ENCODE measurements at places on chromosomes 5 and 9.

DNA sequence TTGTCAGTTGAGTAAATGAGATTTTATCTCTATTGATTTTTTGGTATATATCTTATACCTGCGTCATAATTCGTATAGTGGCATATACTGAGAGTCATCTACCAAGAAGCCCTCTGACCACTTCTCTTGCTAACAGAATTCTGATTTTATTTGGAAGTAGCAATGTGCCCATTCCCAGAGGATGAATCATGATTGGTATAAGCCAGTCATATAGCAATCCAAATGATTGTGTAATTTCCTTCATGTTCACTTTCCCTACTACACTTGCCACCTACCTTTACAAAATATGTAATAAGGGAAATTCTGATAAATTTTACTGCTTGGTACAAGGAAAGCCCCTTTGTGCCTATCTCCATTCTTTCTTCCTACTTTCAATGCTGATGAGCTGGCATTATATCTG is 16.1 kb upstream of the ZNF462 start:
- DNase-seq: peak; percentile 42

DNA sequence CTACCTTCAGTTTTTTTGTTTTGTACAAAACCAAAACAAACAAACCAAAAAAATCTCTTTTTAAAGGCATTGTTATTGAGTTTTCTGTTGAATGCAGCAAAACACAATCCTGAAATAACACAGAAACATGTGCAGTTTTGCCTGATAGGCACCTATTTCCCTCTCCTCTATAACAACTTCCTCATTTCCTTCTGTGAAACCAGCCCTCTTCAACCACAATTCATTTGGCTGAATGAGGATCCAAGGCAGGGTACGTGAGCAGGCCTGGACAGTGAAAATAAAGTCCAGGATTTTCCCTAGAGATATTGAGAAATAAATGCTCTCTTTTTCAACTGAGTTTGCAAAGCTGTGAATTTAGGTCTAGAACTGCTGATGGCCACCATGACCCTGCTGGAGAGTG is 134.8 kb upstream of the LARP1 start:
- no peak for DNase-seq

- peak; percentile 77 for DNase-seq
Observed at GRCh38 chr5:89282554-89283510, 399.8 kb upstream of the MEF2C start.

DNA sequence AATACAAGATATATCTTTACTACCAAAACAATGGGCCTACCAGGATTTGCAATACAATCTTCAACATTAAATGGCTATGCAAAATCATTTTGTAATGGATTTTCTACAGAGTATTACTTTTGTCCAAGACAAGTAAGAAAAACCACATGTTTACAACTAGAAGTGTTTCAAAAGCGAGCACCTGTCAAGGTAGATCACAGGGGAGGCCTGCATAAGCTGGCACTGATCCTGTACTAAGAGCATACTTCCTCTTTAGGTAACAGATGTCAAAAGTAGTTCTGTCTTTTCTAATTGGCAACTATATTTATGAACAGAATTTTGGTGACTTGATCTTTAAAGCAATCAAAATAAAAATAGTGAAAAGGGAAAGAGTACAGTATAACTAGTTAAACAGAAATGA is 249.0 kb downstream of the MLLT3 start:
- no peak for DNase-seq

DNA sequence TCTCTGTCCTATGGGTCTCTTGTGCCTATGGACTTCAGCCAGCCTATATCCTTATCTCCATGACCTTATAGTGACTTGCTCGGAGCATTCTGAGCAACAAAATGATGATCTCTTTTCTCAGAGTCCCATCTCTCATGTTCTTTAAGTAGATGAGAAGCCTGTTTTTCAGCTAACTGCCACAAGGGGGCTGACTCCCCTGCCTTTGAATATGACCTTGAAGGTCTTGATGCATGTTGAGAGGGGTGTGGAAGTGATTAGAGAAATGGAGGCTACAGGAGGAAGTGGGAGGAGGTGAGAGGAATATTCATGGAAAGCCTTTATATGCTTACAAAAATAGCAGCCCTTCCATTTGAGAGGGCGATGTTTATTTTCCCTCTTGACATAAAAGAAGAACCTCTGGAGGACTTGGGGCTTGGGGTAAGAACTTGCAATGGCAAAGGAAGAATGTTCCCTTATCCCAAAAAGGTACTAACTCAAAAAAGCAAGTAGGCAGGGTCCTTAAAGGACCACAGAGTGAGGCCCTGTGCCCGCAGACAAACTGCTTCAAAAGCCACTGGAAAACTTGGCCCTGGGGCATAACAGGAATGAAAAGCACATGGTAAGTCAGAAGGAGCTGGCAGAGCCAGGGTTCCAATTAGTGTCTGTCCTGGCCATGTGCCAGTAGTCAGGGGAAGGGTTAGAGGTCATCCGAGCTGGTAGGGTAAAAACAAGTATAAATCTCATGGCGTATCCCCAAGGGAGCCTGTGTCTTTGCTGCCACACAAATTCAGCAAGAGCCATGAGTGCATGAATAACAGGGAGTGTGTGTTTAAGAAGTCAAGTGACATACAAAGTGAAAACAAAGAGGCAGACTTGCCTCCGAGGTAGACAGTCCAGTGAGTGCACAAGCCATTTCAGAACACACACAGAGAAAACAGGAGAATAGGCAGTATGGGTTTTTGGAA is 39.1 kb downstream of the FGD3 start:
- no peak for DNase-seq

- no peak for DNase-seq
Observed at GRCh38 chr5:33929925-33930690, 6.1 kb upstream of the RXFP3 start.

GRCh38 chr5:103203226-103203625 is 55.3 kb upstream of the MACIR start:
- no peak for DNase-seq

DNA sequence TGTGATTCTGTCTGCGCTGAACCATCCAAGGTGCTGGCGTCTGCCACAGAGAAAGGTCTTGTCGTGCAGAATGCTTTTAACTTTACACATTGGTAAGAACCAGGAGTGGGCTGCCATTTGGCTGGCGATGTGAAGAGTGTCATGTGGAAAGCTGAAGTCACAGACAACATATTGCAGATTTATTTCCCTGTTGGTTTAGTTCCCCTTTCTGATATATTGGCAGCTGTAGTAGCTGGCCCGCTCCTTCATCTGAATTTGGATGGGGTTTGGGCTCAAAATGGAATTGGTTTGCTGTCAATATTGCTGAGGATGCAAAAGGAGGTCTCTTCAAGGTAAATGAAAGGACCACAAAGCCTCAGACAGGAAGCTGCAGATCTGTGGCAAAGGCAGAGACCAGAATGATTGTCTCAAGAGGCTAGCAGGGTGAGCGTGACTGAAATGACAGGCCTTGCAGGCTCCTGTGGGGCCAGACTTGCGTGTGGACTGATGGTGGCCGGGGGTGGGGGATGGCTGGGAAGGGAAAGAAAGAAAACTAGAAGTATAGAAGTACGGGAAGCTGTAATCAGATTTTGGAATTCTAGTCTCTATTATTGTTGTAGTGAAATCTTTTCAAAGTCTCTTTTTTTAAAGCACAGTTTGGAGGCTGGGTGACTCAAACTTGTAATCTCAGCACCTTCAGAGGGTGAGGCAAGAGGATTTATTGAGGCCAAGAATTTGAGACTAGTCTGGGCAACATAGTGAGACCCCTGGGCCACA is 25.1 kb upstream of the CD180 start:
- no peak for DNase-seq

DNA sequence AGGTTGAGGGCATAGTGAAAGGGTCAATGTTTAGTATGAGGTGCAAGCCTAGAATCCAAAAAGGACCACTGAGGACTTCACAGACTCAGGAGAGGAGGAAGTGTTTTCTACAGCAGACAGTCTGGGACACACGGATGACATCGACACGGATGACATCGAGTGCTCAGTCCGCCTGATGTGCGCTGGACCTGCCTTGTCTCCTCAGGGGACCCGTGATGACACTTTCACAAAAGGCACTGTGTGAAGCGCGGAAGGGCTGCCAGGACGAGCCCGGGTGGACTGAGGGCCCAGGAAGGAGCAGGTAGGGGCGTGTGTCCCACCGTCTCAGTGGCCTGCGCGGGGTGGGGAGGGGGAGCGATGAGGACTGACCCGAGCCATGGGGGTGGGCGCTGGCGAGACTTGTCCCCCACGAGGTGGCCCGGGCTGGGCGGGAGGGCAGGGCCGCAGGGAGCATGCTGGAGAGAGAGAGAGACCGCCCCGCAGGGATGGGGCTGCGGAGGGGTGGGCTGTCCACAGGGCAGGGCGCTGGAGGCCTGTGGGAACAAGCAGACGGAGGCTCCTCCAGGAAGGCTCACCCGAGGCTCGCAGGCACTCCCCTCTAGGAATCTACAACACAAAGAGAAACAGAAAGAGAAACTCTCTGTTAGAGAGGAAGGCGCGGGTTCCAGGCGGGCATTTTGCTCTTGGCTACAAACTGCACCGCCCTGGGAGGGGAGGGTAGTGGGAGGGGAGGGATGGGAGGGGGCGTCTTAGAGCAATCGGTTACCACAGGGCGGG is 54.9 kb downstream of the USP20 start:
- DNase-seq: no peak

GRCh38 chr5:150780816-150781221 is 2.3 kb downstream of the SMIM3 start:
- DNase-seq: peak; percentile 84

GRCh38 chr5:56816546-56817081 is 1.3 kb downstream of the MAP3K1 start:
- peak; percentile 69 for DNase-seq

DNA sequence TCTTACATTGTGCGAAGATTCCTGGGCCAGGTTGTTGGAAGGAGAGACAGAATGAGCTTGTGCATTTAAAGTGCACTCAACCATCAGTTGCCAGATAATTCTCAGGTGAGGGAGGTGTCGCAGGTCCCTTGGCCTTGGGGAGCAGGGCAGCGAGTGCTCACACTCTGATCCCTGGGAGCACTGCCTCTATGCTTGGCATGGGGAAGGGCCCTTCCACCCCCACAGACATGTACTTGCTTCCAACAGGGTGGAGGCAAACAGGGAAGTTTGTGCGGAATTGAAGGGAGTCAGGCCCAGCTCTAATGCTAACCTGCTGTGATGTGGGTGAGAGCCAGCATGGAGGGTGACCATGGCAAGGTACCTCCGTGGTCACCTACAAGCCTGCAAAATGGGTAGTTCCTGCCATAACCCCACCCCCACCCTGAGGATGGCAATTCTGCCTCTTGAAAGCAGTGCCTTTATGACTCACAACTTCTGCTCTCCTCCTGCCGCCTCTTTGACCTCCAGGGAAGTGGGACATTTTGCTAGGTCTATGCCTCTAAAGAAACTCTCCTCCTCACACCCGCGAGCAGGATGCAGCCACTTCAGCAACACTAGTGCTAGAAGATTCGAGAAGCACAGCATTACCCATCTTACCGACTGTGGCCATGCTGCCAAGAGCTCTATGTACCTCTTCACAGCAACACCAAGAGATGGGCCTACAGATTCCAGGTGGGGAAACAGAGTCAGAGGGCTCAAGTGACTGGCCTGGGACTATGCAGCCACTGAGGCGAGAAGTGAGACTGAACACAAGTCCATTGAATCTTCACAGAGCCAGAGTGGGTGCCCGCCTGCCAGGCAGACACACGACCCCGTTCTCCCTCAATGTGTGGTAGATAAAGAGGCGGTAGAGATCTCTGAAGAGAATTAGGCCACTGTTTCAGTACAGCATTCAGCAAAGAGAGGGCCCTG is 22.1 kb upstream of the SLC25A51 start:
- DNase-seq: no peak

GRCh38 chr5:67189079-67189354 is 7.6 kb downstream of the CD180 start:
- no peak for DNase-seq

- DNase-seq: no peak
Observed at GRCh38 chr5:124570285-124571035, 176.0 kb downstream of the ZNF608 start.

DNA sequence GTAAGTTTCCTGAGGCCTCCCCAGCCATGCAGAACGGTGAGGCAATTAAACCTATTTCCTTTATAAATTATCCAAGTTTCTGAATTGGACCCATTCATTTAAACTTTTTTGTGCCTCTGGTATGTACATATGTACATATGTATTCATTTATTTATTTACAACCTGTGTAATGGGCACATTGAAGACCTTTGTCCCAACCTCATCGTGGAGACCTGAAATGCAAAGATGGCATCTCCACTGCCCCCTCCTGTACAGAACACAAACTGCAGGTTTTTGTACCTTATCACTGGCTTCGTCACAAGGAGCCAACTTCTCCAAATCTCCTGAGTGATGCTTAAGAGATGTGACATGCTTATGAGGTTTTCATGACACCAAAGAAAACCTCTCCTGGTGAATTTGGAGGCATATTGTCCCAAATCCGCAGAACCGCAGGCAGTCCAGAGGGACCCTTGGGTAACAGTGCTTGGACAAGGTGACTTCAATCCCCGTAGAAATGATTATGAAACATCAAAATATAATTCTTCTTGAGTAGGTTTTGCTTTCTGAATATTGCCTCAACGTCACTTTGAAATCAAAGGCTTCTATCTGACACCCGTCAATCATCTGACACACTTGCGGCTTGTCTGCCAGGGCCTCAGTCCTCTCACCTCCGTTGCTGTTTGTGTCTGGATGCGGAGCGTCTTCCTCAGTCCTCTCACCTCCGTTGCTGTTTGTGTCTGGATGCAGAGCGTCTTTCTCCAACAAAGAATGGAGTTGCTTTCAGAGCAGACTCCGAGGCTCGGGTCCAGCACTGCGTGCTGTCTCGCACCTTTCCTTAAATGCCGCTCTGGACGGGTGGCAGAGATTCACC is 135.0 kb upstream of the IRX4 start:
- peak; percentile 15 for DNase-seq

GRCh38 chr9:128148509-128149000 is 698 bp upstream of the LCN2 start:
- DNase-seq: no peak

DNA sequence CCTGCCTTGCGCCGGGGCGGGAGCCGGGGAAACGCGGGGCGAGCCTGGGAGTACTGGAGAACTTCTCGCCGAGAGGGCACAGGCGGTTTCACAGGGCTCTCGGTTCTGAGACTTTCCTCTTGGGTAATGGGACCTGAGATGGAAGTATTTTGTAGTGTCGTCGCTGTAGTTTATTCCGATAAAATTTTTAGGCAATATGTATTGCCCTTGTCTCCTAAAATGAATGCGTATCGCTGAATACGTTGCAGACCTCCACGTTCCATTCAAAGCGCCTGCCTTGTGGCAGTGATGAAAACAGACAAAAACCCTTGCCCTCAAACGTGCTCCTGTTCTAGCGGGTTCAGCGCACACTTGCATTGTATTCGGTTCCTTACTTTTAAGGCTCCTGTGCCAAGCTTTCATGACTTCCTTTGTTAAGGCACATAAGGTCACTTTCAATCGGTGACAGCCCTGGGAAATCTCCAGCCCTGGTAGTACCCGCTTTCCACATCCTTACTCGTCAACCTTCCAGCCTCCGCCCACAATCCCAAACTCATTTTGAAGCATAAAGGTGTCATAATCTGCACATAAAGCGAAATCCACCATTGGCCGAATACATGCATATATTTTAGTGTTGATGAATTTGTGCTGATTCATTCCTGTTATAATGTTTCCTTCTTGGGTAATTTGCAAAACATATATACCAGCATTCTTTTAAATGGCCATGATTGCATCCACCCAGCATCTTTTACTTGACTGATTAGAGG is 694 bp downstream of the RMI1 start:
- DNase-seq: peak; percentile 52

Measured in fibroblast of skin of scalp (primary cell).